CD4-positive, alpha-beta T cell treated with Interleukin-21 for 1 hour (primary cell): ENCODE measurements at places on chromosomes 6 and 20.

DNA sequence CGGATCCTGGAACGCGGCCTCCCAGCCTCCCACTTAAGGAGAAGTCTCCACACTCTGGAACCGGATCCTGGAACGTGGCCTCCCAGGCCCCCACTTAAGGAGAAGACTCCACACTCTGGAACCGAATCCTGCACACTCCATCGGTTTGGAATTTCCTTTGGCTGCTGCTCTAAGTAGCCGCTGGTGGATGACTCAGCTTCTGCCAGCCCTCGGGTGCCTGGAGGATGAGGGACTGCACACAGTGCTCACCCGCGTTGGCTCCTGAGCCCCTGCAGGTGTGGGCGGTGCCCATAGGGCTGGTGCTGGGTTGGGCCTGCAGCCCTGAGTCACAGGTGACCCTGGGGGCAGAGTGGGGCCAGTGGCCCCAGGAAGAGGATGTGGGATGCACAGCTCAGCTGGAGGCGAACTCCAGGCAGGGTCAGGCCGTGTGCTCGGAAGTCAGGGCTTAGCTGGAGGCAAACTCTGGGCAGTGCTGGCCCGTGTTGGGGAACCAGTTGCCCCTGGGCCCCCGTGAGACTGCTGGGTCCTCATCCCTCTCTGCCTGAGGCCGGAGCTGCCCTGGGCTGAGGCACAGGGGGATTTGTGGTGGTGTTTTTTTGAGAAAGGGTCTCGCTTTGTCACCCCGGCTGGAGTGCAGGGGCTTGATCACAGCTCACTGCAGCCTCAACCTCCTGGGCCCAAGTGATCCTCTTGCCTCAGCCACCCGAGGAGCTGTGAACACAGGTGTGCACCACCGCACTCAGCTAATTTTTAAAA lies 13.9 kb upstream of the TNFRSF6B start:
- DNase-seq: no peak

GRCh38 chr6:125529061-125529460 lies 220.4 kb upstream of the HEY2 start:
- DNase-seq: no peak

- DNase-seq: no peak
Measured at GRCh38 chr20:57212534-57213276, 53.7 kb downstream of the BMP7 start.

DNA sequence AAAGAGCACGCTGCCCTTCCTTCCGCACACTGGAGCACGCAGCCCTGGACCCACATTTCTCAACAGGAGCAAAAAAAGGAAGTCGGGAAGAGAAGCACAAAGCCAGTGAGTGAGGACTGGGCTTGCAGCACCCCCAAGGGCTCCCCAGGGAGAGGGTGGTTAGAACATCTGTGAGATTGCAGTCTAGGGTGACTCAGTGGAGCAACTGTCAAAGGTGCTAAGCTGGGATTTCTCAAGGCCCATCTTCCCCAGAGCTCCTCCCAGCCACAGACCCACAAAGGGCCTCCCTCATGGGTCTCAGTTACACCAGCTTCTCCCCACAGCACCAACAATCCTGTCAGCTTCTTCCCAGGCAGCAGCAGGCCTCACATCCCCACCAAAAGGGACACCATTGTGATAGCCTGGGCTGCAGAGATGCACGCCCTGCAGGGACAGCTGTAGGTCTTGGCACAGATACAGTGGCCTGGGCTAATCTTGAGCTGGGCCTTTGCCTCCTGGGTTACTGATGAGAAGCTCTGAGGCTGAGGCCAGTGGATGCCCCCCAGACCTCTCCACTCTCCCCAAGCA lies 39.6 kb upstream of the CD93 start:
- no peak for DNase-seq

DNA sequence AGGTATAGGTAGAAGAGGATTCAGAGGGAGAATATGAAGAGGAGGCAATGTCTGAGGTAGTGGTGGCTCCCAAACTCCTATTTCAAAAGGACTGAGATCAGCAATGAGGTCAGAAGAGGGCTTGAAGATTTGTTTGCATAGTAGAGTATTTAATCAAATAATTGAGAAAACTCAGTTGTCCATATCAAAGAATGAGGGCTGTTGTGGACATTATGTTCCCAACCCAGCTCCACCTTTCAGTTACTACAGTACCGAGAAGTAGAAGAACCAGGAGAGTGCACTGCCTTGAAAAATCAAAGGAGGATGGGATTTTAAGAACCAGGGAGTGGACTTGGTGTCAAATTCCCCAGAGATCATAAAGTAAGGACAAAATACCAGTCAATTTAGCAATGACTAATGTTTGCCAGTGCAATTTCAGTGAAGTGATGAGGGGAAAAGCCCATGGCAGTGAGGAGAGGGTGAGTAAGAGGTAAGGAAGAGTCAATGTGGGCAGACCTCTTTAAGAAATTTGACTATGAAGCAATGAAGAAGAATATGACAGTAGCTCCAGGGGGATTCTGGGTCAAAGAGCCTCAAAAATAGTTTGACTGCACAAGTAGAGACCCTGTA lies 382.4 kb downstream of the PKHD1 start:
- DNase-seq: no peak

DNA sequence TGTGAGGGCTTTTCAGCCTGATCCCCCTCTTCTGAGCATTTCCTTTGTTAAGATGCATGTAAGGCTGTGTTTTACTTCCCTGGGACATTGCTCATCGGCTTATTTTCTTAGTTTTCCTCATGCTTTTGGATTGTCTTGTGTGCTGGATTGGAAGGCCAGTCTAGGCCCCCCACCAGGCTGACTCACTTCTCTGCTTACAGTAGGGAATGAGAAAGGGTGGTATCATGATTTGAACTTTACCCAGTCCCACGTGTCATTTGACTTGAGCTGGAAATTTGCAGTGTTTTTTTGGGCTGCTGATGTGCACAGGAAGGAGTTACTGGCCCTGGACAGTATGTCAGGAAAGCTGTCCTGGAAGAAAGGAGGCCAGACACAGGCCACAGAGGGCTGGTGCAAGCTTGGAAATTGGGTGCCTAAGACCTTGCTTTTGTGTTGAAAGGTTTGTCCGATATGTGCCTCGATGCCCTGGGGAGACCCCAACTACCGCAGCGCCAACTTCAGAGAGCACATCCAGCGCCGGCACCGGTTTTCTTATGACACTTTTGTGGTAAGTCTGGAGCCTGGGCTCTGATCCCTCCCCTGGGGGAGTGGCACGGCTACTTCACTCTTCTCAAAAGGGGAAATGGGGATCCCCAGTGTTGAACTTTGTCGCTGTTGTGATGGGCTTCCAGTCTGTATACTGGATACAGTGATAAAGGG lies 12.8 kb downstream of the RNF114 start:
- DNase-seq: no peak

GRCh38 chr6:14717307-14717706 lies 528.6 kb upstream of the JARID2 start:
- peak; percentile 44 for DNase-seq

- no peak for DNase-seq
Measured at GRCh38 chr6:105372849-105373182, 30.1 kb downstream of the PREP start.

- no peak for DNase-seq
Measured at GRCh38 chr6:81890846-81891245, 138.4 kb upstream of the TENT5A start.

- DNase-seq: no peak
Measured at GRCh38 chr6:140462076-140462452, 1087.6 kb upstream of the CITED2 start.

- DNase-seq: no peak
Measured at GRCh38 chr6:165873976-165874375, 210.9 kb upstream of the PDE10A start.

GRCh38 chr6:66961191-66961590 lies 1254.2 kb upstream of the EYS start:
- DNase-seq: no peak

- DNase-seq: no peak
Measured at GRCh38 chr6:7685276-7685675, 40.6 kb upstream of the BMP6 start.

DNA sequence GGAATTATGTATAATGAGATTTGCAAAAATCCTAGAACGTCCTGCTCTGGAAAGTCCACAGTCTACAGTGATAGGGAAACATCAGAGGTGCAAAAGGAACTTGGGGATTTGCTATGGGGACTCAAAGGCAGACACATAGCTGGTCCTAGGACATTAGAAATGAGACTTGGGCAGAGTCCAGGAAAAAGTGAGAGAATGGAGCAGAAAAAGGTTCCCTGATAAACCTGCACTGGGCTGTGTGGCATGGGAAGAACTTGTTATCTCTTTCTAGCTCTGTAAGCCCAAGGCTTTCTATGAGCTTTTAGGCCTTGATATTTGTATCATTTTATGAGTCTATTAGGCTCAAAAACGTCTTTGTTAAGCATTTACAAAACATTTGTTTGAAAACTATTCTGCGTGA lies 15.2 kb downstream of the PRND start:
- no peak for DNase-seq

DNA sequence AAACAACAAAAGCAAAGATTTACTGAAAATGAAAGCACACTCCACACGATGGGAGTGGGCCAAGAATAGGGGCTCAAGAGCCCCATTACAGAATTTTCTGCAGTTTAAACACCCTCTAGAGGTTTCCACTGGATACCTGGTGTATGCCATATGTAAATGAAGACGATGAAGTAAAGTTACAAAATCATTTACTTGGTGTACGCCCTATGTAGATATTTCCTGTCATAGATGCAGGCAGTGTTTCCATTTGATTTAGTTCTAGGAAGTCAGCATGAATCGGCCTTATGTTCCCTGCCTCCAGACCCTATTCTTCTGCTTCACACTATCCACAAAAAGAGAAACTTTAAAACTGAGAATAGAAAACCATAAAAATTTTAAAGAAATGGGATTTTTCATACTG lies 404.4 kb upstream of the GJE1 start:
- no peak for DNase-seq

DNA sequence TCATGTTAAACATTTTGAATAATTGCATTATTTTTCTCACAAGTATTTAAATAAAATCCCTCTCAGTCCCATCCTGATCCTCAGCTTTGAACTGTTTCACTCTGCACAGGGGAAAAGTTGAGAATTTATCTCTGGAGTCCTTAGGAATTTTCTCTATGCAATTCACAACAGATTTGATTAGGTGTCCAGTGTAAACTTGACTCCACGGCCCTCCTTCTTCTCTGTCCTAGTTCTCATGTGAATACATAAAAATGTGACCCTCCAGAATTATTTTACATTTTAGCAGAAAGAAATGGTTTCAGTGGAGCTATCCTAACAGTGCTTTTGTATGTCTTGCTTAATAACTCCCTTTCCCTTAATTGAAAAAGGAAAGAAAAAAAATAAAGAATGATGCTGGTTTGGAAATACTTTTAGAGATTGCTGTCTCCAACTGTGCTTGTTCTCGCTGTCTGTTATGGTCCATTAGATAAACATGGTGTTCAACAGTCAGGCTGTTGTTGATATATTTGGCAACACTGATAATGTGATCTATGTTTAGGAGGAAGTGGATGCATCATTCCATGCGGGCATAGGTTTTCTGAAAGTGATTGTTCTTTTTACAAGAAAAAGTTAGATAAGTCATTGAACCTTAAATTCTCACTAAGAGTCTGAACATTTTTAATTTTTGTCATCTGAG lies 599.4 kb upstream of the CITED2 start:
- DNase-seq: no peak

DNA sequence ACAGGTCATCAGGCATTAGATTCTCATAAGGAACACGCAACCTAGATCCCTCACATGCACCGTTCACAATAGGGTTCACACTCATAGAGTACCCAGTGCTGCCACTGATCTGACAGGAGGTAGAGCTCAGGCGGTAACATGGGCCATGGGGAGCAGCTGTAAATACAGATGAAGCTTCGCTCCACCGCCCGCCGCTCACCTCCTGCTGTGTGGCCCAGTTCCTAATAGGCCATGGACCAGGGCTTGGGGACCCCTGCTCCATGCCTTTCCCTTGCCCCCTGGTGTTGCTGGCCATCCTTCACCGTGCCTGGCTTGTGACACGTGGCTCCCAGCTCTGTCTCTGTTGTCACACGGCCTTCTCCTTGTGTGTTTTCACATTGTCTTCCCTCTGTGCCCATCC lies 171.1 kb upstream of the JARID2 start:
- no peak for DNase-seq

DNA sequence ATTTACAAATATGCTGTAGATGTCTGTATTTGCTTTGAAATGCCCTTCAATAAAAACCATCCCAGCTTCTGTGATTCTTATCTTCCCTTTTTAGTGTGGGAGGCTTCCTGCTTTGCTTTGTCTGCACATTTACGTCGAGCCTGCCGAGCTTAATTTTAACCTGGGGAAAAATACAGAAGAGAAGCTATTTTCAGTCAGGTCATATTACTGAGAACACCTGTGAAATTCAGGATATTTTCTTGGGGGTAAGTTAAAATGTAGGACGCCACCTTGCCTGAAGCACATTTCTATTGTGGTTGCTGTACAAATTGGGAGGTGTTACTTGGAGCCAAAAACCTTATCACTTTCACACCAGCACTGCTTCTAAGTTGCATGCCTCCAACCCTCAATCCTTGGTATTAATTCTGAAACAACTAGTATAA lies 43.6 kb upstream of the FUCA2 start:
- no peak for DNase-seq

DNA sequence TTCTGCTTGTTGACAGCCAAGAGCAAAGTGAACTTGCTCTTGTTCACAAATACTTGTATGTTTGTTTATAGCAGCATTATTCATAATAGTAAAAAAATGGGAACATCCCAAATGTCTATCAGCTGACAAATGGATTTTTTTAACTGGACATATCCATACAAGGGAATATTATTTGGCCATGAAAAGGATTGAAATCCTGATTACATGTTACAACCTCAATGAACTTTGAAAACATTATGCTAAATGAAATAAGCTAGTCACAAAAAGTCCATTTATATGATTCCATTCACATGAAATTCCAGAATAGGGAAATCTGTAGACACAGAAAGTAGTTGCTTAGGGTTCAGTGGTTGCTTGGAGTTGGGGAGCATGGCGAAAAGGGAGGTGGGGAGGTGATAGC lies 28.4 kb upstream of the BAG2 start:
- DNase-seq: no peak

- DNase-seq: no peak
Measured at GRCh38 chr6:122569230-122569771, 40.9 kb upstream of the PKIB start.

GRCh38 chr6:68740828-68741500 lies 105.9 kb downstream of the ADGRB3 start:
- DNase-seq: no peak

- no peak for DNase-seq
Measured at GRCh38 chr6:150620244-150620643, 20.6 kb downstream of the PLEKHG1 start.

GRCh38 chr6:3786141-3786540 lies 34.6 kb upstream of the PXDC1 start:
- DNase-seq: no peak

- no peak for DNase-seq
Measured at GRCh38 chr6:170095273-170095981, 195.5 kb downstream of the DLL1 start.

DNA sequence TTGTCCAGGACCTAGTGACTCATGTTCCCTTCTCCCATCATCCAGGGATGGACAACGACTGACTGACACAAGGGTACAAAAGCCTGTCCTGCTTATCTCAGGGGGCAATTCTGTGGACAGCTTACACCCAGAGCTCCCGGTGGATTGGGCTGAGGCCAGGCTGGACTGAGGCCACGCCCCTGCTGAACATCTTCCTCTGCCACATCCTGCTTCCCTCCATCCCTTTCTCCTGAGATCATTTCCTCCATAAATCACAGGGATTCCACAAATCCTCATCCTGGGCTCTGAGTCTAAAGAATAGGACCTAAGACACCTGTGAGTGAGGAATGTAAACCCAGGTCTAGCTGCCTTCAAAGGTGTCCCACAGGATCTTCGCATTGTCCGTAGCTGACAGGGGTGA lies 30.4 kb upstream of the RNF24 start:
- no peak for DNase-seq
